ENCODE measurements at places on chromosomes 1 and 21.

DNA sequence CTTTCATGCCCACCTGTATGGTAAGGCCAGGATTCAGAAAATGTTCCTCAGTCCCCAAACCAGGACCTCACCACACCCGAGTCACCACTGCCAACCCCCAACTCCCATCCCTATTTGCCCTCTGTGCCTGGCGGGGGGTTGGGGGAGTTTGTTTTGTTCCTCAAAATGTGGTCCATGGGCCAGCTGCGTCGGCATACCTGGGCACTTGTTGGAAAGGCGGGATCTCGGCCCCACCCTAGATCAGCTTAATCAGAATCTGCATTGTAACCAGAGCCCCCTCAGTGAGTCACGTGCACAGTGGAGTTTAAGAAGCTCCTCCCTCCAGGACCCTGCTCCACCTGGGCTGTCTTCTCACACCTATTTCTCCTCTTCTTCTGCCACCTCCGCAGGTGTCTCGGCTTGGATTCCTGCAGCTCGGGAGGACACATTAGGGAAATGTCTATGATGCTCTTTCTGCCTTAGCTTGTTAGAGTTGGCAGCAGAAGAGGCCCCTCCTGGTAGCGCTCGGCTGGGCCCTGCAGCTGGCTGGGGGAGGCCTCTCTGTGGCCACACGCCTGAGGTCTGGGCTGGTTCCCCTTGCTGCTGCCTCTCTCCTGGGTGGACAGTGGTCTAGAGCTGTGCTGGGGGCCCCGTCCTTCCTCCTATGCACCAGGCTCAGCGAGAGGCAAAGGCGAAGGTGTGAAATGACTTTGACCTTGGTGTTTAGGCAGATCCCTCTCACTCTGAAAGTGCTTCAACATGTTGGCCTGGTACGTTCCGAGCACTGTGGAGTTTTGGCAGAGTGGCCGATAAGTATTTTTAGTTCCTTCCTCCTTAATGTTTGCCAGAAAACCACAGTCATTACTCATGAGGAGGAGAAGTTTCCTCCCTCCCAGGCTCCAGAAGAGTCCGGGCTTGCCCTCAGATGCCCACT is 41.8 kb upstream of the CAMTA1 start:
- no peak for DNase-seq

GRCh38 chr1:167627615-167627864 is 2.5 kb upstream of the RCSD1 start:
- DNase-seq: peak; percentile 72

- no peak for DNase-seq
These were observed 32.0 kb downstream of the INPP5B start for GRCh38 chr1:37914719-37915475.

DNA sequence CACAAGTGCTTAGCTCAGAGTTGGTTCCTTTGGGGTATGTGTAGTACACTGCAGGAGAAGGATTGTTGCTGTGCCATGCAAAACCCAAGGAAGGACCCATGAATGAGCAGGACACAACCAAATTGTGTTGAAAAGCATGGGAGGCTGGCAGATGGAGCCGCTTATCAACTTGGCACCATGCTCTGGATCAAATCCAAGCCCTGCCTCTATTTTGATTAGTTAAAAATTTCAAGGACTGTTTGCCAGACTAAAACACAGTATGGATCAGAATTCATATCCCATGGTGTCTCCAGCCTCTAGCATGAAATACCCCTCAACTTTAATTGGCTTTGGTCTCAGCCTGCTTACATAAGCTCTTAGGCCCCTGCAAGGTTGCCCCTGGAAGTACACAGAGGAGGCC is 27.8 kb downstream of the CCDC185 start:
- DNase-seq: no peak

GRCh38 chr21:38908537-38908936 is 102.8 kb downstream of the ETS2 start:
- DNase-seq: no peak

DNA sequence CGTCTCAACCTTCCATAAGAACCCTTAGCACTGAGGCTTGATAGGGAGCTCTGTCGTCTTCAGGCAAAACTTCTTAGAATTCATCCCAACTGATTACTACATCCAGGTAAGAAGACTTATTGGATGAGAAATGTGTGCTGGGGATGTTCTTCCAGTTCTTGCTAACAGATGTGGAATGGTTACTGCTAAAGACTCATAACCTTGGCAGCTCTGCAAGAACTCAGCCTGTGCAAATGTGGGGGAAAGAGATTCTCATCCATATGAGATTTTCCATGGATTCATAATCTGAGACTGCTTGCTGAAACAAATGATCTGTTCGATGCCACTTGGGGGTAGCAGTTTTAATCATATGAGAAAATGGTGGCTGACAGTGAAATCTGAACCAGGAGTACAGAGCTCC is 48.2 kb downstream of the NTPCR start:
- no peak for DNase-seq

DNA sequence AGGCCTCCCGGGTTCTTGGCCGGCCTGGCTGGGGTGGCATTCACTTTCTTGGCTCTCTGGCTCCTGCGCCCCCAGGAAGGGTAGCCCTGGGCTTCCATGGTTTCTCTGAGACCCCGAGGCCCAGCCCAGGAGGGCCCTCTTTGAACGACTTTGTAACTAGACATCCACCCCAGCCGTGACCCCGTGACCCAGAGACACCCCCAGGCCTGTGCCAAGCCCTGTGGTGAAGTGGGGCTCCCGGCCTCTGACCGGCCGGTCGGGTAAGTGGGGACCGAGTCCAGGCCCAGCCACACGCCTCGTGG is 64.0 kb downstream of the COL18A1 start:
- no peak for DNase-seq

- peak; percentile 72 for DNase-seq
These were observed 10.6 kb downstream of the FCMR start for GRCh38 chr1:206911064-206911663.

DNA sequence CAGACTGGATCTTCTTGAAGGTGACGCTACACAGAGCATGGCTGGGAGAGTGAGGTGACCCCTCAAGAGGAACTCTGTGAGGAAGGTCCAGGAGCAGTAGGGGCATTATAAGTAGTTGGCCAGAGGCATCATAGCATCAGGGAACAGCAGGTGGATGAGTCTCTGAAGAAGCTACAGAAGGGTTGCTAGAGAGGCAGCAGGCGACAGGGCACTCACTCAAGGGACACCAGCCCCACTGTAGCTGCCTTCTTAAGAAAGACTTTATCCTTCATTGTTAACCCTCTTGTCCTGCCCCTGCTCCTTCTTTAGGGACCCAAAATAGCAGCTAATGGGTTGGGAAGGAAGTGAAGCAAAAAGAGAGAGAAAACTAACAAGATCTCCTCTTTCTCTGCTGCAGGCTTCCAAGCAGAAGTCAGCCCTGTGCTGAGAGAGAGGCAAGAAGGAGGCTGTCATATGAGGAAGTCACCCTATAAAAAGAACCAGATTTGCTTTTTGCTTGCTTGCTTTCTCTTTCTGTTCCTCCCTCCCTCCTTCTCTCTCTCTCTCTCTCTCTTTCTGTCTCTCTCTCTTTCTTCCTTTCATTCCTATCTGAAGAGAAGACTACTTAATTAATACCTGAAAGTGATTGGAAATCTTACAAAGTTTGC is 7.7 kb upstream of the CD5L start:
- peak; percentile 82 for DNase-seq

GRCh38 chr1:214801191-214801590 is 198.2 kb downstream of the CENPF start:
- no peak for DNase-seq

- no peak for DNase-seq
These were observed 11.8 kb downstream of the C1orf116 start for GRCh38 chr1:207020709-207021107.

- no peak for DNase-seq
These were observed 72.4 kb downstream of the CASZ1 start for GRCh38 chr1:10724052-10724494.

GRCh38 chr1:182388392-182389134 is 3.0 kb downstream of the GLUL start:
- DNase-seq: no peak

DNA sequence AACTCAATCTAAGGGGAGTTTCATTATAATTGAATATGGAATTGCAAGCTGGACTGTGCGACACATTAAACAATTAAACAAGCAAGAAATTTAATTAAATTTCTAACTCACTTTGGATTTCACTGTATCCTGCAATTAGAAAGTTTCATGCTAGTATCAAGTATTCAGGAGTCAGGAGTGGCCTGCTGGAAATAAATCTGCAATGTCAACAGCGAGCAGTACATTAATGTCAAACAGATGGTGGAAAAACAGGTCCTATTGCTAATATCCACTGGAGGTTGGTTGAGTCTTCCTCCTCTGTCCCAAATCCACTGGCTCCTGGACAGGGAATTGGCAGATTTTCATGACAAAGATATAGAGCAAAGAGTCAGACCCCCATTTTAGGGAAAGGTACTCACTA is 237.1 kb downstream of the VAV3 start:
- no peak for DNase-seq

DNA sequence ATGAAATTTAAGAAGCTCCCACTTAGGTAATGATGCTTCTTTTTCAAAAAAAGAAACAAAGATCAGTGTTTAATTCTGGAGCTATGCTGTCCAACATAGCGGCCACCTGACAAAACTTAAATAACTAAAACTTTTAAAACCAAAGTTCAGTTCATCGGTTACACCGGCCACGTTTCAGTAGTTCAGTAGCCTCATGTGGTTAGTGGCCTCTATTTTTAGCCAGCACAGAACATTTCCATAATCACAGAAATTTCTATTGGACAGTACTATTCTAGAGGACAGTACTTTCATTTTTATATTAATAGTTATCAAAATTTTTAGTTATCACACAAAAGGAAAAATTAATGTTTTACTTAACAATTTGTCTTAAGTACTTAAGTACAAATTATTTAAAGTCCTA is 141.0 kb downstream of the USP25 start:
- DNase-seq: peak; percentile 52

- DNase-seq: no peak
These were observed 85.1 kb downstream of the CAPZB start for GRCh38 chr1:19400192-19400611.

- no peak for DNase-seq
These were observed 1.2 kb downstream of the HP1BP3 start for GRCh38 chr1:20785907-20786252.

DNA sequence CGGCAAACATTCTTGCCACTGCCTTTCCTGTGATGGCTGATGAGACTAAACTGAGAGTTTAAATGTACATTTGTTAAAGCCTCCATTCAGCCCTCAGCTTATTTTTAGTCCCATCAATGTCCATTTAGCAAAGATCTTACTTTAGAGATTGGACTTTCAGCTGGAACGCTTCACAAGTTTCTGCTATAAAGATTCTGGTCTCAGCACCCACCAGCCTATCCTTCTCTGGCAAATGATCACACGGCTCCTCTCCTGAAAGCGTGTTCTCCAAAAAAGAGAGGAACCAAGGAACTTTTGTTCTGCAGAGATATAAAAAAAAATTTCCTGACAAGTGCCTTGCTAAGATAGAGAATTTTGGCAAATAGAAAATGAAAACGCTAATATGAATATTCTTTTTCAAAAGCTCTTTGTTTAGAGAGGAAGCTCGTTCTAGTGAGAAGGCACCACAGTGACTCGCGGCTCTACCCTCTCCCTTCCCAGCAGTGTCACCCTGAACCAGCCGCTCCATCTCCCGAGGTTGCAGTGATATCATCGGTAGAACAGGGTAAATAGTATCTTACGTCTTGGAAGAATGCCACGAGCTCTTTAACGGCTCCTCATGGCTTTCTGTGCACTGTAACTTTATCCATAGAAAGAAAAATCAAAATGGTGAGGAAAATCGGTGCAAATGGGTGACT is 200.2 kb downstream of the APP start:
- DNase-seq: no peak

DNA sequence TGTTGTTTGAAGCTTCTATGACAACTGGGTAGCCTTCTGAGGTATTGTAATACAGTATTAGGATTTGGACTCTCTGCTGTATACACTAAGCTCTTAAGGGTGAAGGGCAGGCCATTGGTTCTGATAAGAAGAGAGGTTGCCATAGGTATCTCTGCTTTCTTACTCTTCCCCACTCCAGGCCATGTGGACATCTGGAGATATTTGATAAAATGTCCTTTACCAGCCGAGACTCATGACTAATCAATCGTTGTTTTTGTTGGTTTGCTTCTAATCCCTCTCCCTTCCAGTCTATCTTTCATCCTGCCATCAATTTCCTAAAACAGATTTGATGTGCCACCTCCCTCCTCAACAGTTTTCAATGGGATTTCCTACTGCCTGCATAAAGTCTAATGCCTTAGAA is 64.6 kb upstream of the WDR26 start:
- DNase-seq: no peak

- no peak for DNase-seq
These were observed 462.5 kb upstream of the DAB1 start for GRCh38 chr1:57886376-57886775.

GRCh38 chr1:2489615-2490014 is 13.5 kb downstream of the PLCH2 start:
- DNase-seq: no peak

- no peak for DNase-seq
These were observed 12.6 kb downstream of the SZT2 start for GRCh38 chr1:43402089-43402865.

- DNase-seq: no peak
These were observed 52.2 kb upstream of the TARBP1 start for GRCh38 chr1:234531151-234531635.

- peak; percentile 52 for DNase-seq
These were observed at the start of gene MYOM3 for GRCh38 chr1:24111996-24112779. MYOM3 (minus strand) TSS chr1:24112135; CDS start chr1:24108636, 3,499 bp downstream.

DNA sequence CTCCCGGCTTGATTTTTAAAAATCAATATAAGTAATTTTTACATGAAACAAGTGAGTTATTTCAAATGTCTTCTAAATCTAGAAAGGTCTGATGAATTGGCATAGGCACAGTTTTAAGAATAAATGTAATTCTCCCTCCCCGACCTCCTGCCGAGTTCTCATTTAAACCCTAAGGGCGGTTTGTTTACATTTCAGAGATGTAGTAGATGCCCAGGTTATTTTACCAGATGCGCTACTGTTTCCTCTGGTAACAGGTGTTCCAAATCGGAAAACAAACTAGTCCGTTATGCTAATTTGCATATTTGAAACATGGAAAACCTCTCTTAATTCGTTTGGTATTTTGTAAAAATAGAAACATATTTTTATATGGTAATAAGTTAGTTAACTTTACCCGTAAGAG is 53.8 kb upstream of the CFAP126 start:
- peak; percentile 89 for DNase-seq

GRCh38 chr1:91924146-91924545 is 25.1 kb upstream of the BRDT start:
- DNase-seq: no peak

DNA sequence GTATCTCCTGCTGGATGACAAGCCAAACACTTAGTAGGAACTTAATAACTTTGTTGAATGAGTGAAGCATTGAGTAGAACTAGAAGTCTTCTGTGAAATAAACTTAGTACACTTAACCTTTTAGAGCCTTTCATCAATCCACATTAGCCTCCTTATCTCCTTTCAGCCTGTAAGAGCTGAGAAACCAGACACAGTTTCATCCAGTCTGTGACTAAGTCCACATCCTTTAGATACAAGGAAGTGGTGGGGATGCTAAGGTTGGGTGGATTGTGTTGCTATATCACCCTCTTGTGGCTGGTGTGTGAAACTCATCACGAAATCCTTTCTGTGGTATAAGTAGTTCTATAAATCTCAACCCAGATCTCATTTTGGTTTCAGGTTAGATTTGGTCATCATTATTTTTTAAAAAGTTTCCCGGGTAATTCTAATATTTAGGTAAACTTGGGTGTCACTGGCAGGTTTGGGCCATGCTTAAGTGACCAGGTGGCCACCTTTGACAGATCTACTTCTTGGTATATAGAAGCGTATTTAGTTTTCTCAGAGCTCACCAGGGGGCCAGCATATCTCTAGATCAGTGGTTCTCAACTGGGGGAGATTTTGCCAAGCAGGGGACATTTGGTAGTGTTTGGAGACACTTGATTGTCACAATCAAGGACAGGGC is 27.8 kb upstream of the CD84 start:
- peak; percentile 96 for DNase-seq

Data from NAMALWA (cell line).